Large intestine (tissue), 12 donors: ENCODE measurements at places on chromosomes 2 and 18.

DNA sequence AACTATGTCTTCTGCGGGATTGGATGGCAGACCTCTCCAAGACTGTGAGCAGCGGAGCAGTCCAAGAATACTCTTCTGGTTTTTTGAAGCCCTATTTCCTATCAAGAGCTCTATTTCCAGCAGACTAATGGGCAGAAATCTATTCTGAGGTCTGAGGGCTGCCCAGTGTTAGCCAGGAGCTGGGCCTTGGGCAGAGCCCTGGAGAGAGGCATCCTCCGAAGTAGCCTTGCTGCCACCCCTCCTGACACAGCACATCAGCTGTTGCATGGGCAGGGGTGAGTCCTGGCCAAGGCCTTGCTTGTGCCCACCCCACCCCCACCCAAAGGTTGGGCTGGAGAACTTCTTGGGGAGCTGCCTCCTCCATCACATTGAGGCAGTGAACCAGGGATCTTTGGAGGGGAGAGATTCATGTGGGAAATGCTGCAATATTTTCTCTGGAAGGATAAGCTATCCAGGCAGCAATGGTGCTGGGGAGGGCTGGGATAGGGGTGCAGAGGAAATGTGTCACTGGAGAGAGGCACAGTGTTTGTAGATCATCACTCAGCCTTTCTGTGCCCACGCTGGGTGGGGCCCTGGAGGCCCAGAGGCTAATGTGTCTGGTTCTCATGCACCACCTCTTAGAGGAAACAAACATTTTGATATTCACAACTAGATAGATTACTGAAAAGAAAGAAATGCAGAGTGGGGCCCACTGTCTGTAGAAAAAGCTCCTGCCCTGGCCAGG, 104.7 kb downstream of the VSNL1 start:
- no peak for DNase-seq

GRCh38 chr2:20989404-20989803, 54.5 kb downstream of the APOB start:
- DNase-seq, result no peak

- no peak for DNase-seq
These were observed 24.8 kb downstream of the GAREM1 start for GRCh38 chr18:32445846-32446245.

DNA sequence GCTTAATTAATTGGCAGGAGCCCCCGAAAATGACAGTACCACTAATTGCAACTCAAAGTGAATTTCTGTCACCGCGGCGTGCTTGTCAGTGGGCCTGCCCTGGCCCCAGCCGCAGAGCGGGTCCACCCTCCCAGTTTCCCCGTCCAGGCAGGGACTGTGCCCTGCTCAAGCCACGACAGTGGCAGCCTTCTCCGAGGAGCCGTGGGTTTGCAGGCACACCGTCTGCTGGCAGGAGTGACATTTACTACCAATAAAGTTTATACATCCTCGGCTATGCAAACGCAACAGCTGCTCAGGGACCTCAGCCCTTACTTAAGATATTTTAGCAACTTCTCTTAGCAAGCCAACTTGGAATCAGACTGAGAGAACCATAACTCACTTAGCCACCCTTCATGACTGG, 112.7 kb downstream of the GBX2 start:
- DNase-seq, result no peak
